ENCODE measurements at places on chromosomes 2 and 18. TPM values are rescaled to one million over a fixed set of nuclear protein-coding genes. Genes with fewer than 3 reads are reported as not detected.

IL36A gene
- not detected for total RNA-seq

C1QL2 gene
- 1.4 TPM for total RNA-seq

LIMS4 gene
- total RNA-seq = not detected

LYG2 gene
- not detected for total RNA-seq

DNA sequence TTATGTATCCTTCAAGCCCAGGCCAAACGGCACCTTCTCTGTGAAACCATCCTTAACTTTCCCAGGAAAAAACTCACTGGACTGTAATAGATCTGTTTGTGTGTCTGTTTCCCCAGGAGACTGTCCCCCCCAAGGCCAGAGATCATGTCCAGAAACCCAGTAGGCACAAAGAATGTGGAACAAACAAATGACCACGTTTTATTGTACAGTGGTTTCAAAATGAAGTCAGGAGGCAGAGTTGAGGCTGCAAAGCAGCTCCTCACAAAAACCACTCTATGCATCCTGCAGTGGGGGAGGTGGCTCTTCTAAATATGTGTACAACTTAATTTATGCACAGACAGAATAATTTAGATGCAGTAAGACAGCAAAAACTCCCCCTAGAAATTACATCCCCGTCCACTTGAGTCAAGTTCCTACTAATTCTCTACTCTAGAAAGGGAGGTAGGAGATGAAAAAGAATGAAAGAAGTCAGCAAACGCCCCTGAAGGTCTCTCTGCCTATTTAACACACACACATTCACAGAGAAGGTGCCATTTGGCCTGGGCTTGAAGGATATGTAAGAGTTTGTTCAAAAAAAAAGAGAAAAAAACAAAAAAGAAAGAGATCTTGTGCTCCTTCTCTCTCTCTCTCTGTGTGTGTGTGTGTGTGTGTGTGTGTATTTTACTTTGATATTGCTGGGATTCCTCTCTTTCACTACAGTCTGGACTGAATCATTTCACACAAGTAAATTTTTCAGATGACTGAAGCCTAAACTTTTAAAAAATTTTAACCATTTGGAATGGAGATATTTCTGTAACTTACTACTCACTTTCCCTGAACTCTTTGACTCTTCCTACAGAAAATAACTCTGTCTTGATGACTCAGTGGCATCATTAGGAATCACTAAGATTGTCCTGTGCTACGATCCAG lies 19.5 kb downstream of the BCL2 start:
- H3K4me1 ChIP-seq = no peaks in the 10 kb centered on the region
- DNase-seq = no peak

DNA sequence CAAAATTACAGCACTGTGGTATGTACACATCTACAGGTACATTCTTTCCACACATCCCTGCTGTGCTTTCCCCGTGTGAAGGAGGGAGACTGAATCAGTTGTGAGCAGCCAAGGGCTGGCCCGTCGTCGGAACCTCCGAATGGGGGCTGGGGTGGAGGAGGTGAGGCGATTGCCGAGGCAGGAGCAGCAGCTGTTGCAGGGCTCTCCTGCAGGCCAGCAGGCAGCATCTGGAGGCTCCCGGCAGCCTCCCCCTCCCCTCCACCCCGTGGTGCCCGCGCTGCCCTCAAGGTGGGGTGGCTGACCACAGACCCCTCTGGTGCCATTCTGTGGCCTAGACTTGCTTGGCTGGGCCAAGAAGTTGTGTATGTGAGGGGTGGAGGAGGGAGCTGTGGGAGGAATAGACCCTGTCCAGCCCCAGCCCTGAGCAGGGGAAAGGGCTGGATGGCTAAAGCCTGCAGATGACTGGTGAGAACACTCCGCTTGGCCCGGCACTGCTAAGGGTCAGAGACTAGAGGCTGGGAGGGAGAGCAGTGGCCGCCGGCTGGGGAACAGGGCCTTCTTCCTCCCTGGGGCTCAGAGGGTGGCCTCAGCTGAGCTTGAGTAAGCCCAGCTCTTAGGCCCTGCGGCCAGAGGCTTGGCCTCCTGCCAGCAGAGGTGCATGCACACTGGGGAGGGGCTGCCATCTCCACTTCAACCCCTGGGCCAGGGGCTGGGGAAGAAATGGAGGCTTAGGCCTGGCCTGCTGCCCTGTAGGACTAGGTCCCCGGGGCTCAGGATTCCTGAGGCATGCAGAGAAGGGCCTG lies 7.6 kb downstream of the STAMBP start:
- DNase-seq = no peak
- peaks cover 3% of the 10 kb centered on the region for H3K4me1 ChIP-seq
- no peaks in the 10 kb centered on the region for H3K27me3 ChIP-seq
- H3K36me3 ChIP-seq = no peaks in the 10 kb centered on the region

DNA sequence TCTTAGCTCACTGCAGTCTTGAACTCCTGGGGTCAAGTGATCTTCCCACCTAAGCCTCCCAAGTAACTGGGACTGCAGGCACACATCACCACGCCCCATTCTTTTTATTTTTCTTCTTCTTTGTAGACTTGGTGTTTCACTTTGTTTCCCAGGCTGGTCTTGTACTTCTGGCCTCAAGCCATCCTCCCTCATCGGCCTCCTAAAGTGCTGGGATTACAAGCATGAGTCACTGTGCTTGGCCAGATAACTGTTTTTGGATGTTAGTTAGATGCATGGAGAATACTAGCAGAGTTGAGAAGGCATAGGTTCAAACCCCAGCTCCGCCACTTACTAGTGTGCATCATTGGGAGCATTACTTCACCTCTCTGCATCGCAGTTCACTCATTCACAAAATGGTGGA lies 88.3 kb downstream of the TXNL1 start:
- no peak overlapping the region for H3K4me3 ChIP-seq
- H3K4me1 ChIP-seq = no peaks in the 10 kb centered on the region
- H3K27me3 ChIP-seq = no peaks in the 10 kb centered on the region
- no peak overlapping the region for H3K27ac ChIP-seq

GRCh38 chr2:9215680-9216079 lies 9.1 kb downstream of the ASAP2 start:
- no peaks in the 10 kb centered on the region for H3K36me3 ChIP-seq
- no peak overlapping the region for H3K4me3 ChIP-seq
- peaks cover 2% of the 10 kb centered on the region for H3K4me1 ChIP-seq
- no peak overlapping the region for H3K27ac ChIP-seq
- H3K27me3 ChIP-seq = no peaks in the 10 kb centered on the region
- DNase-seq = no peak

- no peak overlapping the region for H3K4me3 ChIP-seq
- no peaks in the 10 kb centered on the region for H3K36me3 ChIP-seq
- DNase-seq = no peak
- H3K27me3 ChIP-seq = no peaks in the 10 kb centered on the region
- H3K27ac ChIP-seq = no peak overlapping the region
These were observed 224.2 kb upstream of the CTAGE1 start for GRCh38 chr18:22641958-22642357.

DNA sequence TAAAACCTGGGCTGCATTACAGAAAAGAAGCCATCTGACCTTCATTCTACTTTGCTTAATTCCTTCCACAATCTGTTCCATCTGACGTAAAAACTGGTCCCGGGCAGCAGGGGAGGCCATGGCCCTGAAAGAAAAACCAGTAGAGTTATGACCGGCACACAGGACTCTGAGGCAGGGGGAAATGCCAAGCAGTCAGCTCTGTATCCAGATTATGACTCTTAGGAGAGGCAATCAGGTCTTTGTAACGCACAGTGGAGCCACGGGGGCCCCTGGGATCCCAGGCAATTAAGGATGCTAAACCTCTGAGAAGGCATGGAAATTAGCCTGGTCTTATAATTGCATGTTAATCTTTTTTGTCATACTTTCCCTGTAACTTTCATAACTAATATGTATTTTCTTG lies 78.4 kb downstream of the CCDC93 start:
- peaks cover 3% of the 10 kb centered on the region for H3K36me3 ChIP-seq
- no peak overlapping the region for H3K27ac ChIP-seq
- DNase-seq = no peak

DNA sequence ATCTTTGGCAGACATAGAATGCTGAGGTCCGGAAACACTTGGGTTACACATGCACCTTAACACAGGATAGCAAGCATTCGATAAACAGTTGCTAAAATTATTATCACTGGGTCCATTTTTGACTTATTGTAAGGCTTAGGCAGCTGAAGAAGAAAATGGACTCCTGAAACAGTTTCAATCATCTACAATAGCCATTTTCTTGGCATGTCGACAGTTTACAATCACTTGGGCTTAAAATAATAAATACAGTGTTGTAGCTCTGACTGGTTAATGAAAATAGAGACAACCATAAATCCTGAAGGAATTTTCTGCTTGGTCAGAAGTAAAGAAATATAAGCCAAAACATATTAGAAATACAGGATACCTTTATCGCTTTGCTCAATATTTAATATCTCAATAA lies 169.2 kb downstream of the XIRP2 start:
- H3K27me3 ChIP-seq = no peaks in the 10 kb centered on the region
- no peak overlapping the region for H3K27ac ChIP-seq
- no peak overlapping the region for H3K4me3 ChIP-seq

GRCh38 chr2:165417009-165417408 lies 52.5 kb upstream of the CSRNP3 start:
- no peaks in the 10 kb centered on the region for H3K4me1 ChIP-seq
- H3K27ac ChIP-seq = no peak overlapping the region
- no peak overlapping the region for H3K4me3 ChIP-seq
- H3K36me3 ChIP-seq = no peaks in the 10 kb centered on the region

GRCh38 chr18:572091-572830 lies 7.9 kb upstream of the CETN1 start:
- H3K4me1 ChIP-seq = peaks cover 5% of the 10 kb centered on the region
- H3K27me3 ChIP-seq = no peaks in the 10 kb centered on the region
- H3K4me3 ChIP-seq = no peak overlapping the region
- no peak overlapping the region for H3K27ac ChIP-seq
- H3K36me3 ChIP-seq = no peaks in the 10 kb centered on the region
- DNase-seq = no peak
